ENCODE measurements at places on chromosomes 2 and 18.

- no peak for DNase-seq
These were observed 51.4 kb downstream of the UXS1 start for GRCh38 chr2:106142683-106143082.

GRCh38 chr2:168375195-168375798 is 80.8 kb upstream of the CERS6 start:
- DNase-seq, result no peak

- DNase-seq, result no peak
These were observed 137.4 kb downstream of the INSIG2 start for GRCh38 chr2:118225666-118226065.

GRCh38 chr18:77777163-77777562 is 527.5 kb downstream of the GALR1 start:
- DNase-seq, result no peak

GRCh38 chr2:50785816-50786215 is 246.1 kb downstream of the NRXN1 start:
- no peak for DNase-seq

DNA sequence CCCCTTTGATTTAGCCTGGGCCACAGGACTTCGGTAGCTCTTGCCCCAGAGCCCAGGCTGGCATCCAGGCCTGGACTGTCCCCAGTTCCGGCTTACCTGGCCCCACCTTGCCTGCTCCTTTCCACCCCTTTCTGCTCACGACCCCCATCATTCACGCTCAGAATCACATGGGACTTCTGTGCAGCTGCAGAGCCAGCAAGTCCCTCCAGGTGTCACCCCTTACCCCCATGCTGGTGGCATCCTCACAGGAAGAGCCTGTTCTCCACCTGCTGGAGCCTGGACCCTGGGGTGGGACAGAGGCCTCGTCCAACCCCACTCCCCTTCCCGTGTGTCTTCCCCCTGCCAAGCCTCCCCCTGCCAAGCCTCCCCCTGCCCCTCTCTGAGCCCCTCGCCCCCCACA is 7.9 kb upstream of the KCNIP3 start:
- DNase-seq, result no peak

GRCh38 chr2:12054956-12055618 is 308.7 kb downstream of the LPIN1 start:
- no peak for DNase-seq

GRCh38 chr18:3083766-3084165 is 70.8 kb upstream of the LPIN2 start:
- DNase-seq, result no peak

DNA sequence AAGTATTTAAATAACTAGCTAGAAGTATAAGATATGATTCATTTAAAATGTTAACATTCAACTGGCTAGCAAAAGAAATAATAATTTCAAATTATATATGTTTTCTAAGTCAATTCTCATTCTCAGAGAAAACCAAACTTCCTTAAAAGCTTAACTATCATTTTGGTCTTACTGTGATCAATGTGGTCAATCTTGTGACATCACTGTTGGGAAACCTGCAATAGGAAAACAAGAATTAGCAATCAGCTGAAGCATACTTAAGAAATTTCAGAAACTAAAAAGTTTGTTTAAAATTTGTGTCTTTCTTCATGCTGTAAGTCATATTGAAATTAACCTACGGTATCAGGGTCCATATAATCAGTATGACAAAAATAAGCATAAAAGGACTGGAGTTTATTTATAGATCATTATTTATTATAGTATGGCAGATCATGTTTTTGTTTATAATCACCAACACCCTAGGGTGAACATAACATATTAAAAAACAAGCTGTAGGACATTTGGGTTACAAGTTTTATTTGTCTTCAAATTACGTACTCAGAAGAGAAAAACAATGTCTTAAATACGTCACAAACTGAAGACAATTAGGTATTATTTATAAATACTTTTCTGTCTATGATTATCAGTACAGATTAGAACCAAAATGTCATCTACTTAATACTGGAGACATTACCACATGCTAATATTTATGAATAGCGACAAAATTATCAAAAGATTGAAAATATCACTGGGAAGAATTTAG is 60.5 kb downstream of the BAZ2B start:
- DNase-seq, result no peak

DNA sequence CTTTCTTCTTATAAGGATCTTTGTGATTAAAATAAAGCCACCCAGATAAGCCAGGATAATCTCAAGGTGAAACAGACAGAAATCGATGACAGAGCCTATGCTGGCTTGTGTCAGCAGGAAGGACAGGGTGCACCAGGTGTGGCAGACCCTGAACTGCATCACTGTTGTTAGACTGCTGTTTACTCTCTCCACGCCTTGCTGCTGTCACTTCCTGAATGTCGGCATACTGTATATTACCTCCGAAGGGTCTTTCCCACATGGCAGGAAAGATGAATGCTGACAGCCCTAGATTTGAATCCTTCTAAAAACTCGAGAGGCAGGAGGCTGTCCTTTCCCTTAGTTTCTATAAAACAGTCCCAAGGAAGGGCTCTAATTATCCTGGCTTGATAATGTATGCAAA is 18.9 kb upstream of the TMEM163 start:
- DNase-seq, result no peak

GRCh38 chr2:148253685-148254084 is 232.8 kb downstream of the MBD5 start:
- no peak for DNase-seq

GRCh38 chr2:31381601-31382000 is 32.9 kb downstream of the XDH start:
- no peak for DNase-seq

DNA sequence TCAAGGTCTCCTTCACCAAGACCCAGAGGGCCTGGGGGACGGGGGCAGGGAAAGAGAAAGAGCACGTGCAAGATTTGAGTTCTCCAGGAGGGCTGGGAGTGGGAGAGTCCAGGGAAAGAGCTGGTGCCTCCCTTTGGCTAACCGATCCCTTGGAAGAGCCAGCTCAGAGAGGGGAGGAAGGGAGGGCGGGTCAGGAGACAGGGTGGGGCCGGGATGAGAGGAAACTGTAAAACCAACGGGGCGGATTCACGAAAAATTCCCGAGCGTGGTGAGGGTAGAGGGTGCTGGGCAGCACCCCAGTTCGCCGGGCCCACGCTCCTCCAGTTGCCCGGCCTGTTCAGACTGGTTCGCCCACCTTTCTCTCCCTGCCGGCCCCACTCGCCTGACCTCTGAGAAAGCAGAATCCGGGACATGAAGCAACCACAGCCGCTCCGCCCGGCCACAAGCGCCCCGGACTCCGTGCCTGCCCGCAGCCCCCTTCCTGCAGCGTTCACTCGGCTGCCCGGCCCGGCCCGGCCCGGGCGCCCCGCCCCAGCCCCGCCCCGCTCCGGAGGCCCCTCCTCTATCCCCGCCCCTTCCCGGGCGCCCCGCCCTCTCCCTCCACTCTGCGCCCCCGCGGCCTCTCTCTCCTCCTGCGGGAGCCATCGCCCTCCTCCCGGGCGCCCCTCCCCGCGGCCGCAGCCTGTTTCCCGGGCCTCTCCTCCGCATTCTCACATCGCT is 230.9 kb upstream of the SMAD2 start:
- DNase-seq, result peak; percentile 63

DNA sequence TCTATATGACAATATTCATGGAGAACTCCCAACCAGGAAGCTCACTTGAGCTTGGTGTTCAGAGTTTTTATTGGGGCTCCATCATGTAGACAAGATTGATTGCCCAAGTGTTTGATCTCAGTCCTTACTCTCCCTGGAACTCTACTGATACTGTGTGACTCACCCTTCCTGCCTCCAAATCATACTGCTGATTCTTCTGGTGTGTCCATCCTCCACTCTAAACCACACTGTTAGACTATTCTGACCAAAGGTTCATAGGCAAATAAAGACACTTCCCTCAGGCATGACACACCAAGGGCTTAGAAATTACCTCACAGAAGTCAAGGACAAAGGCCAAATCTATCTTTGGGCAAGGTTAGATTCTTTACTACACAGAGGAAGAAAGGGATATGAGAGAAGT is 107.9 kb upstream of the CDH20 start:
- DNase-seq, result no peak

GRCh38 chr2:27730261-27730662 is 41.3 kb upstream of the MRPL33 start:
- DNase-seq, result no peak

GRCh38 chr2:13770279-13770678 is 862.2 kb upstream of the LRATD1 start:
- DNase-seq, result no peak

- no peak for DNase-seq
These were observed 83.7 kb downstream of the TGFA start for GRCh38 chr2:70469961-70470360.

GRCh38 chr2:182713601-182714000 is 2.5 kb upstream of the DNAJC10 start:
- DNase-seq, result no peak

DNA sequence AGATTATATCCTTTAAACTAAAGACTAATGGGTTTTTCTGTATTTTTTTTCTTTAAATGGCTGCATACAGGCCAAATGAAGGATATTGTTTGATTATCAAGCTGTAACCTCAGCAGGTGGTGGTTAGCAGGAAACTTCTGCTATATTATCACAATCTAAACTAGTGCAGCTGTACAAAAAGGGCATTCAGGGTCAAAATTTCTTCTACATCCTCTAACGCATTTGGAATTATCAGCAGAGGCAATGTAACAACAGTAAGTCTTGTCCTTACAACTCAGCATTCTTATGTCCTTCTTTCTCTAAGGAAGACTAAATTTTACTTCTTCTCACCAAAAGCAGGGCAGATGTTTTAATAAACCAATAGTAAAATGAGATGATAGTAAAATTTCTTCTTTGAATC is 135.8 kb upstream of the FN1 start:
- DNase-seq, result no peak

DNA sequence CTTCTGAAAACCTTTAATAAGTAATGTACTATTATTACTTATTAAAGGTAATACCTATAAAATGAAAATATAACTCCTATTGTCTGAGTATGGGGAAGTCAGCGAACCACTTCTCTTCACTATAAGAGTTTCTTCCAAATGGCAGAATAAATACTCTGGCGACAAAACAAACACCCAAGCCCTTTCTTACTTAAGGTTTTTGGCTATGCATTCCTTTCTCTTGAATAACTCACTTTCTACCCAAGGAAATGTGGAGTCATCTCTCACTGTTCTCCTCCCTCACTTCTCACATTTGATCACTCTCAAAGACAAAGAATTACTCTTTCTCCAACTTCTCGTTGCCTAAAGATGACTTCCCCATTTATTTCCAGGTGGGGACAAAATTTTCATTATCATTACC is 816.8 kb upstream of the CRIM1 start:
- DNase-seq, result no peak

- no peak for DNase-seq
These were observed 306.0 kb downstream of the BCL11A start for GRCh38 chr2:60247471-60247870.

DNA sequence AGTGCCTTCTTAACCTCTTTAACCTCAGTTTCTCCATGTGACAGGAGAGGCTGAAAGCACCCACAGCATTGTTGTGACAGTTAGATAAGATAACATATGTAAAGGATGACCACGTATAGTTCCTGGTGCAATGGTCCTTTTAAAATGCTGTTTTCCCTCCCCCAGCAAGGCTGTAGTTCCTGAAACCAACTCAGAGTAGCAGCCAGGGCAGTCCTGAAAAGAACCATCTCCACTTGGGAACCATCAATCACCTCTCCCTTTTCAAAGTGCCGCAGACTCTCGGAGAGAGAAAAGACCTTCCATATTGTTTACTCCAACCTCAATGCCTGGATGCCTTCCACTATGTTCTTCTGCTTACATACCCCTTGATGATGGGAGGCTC is 158.8 kb downstream of the DDX1 start:
- DNase-seq, result no peak

DNA sequence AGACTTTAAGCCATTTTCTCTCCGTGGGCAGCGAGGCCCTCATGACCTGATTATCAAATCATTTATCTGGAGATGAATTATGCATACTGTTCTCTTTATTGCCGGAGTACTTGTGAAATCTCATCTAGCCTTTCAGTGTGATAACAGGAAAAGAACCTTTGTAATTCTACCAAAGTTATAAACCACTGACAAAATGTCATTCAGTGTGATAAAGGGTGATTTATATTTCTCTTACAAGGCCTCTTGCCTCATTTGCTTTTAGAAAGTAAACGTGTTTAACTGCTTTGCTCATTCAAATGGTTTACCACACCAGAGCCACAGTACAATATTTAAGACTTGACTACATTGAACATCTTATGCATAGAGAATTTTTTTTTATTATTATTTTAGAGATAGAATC is 13.8 kb downstream of the MTCL1 start:
- DNase-seq, result no peak

DNA sequence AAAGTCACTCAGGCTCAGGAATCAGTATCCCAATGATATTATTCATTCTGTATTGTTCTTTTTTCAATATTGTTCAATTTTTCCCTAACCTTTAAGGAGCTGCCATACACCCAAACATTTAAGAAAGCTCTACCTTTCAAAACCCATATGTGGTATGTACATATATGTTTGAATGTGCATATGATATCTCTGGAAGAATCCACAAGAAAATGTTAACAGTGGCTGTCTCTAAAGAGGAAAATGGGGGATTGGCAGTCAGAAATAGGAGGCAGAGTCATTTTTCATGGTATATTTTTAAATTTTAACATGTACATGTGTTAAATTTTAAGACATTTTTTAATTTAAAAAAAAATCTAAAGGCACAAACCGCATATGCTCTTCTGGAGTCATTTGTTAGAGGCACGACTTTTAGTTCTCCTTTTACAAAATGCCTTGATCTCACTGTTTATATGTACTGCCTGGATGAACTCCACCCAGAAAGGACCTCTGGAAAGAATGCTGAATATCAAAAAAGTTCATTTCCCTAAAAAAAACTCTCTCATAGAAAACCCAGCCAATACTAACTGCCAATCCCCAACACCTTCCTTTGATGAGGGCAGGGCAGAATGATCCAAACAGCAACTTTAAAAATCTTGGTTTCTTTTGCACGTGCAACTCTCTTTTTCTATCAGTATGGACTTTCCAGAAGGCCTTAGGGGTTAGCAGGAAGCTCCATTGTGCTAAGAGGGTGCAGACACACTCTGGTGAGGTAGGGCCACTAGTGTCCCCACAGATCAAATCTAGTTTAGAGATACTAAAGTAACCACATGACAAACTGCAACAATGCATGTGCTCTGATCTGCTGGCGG is 23.6 kb downstream of the KCTD1 start:
- no peak for DNase-seq

DNA sequence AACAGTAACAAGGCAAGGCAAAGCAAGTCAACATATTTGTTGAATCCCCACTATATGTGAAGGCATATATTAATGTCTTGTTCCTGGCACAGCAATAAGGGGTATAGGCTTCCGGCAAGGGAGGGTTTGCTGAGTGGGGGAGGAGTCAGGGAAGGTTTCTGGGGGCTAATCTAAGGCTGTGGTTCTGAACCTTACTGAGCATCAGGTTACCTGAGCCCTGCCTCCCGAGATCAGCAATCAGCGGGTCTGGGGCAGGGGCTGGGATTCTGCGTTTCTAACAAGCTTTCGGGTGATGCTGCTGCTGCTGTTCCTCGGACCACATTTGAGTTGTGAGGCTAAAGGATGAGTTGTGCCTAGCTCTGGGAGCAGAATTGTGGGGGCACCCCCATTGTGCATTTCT is 401.7 kb upstream of the SPRED2 start:
- DNase-seq, result no peak
